ENCODE measurements at places on chromosomes 5 and 9.

GRCh38 chr5:134626369-134627014 lies 6.1 kb downstream of the SAR1B start:
- no peak for DNase-seq

- peak; percentile 72 for DNase-seq
Measured at GRCh38 chr9:113807173-113808061, 68.7 kb upstream of the ZNF618 start.

GRCh38 chr5:168819004-168819621 lies 239.9 kb upstream of the PANK3 start:
- no peak for DNase-seq

DNA sequence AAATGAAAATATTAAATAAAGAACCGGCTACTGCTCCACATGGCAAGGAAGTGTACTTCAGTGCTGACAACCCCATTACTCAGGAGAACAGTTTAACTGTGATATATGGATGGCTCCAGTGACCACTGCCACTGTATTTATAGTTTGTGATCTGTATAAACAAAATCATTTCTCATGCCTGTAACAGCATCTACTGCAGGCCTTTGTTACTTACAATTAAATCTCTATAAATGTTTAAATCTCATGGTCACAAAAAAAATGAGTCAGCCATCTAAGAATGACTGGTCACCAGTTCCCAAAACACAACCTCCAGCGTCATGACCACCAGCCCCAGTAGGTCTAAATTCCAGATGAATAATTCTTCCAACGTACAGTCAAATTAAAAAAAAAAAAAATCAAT lies 24.6 kb downstream of the SERINC5 start:
- DNase-seq: no peak

DNA sequence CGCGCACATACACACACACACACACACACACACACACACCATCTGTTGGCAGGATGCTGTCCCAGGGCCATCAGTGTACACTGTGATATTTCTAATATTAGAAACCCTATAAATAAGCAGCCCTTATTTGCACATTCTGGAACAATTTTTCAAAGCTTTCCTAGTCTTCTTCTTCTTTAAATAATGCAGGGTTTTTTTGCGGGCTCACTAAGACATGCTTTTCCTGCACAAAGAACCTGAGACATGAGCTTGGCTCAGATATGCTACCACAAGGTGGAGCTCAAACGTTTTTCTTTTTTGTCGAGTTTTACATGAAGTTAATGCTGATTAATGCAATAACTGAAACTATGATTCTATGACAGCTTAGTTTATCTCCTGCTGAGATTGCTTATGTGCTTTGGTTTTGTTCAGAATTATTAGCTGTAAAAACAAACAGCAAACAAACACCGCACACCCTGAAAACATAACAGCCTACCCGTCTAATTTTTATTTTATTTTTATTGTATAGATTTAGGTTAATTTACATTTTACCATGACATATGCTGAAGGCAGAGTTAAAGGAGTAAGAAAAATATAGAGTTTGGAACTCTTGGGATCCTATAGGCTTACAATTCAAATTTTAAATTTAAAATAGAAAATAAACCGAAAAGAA lies 95.8 kb downstream of the ALDH1A1 start:
- DNase-seq: peak; percentile 72

DNA sequence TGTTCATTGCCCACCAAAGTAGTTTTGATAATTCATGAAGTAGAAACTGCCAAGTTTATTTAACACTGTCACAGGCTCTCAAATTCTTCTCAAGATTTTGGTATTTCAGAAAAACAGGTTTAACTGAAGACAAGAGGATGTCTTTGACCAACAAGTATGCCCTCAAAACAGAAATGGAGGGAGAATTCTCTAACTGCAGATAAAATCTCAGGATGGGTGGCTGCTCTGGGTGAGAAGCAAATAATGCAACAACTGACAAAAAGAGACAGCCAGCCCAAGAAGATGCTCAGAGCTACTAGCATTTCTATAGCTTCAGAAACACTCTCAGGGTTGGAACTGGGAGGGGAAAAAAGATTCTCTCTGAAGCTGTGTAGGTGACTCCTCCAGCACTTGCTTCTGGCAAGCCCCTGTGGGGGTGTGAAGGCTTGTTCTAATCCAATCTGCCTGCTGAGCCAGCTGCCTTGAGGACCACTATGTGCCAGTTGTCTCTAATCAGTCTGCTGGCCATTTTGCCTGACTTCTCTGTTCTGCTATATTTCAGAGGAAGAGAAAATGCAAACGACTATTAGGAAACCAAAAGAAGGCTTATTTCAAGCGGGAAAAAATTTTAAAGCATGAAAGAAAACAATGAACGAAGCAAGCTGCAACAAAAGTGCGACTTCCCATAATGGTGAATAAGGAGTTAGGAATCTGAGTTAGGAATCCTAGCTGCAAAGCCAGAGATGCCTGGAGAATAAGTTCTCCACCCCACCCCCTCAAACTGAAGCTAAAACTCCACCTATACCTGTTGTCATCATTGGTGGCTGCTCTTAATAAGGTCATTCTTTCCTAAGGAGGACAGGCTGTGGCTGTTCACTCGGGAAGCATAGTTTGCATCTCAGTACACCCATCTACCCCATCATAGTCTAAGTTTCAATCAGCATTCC lies 147.5 kb downstream of the GNAQ start:
- DNase-seq: no peak
